ENCODE measurements at places on chromosomes 6 and 20.

- no peak for DNase-seq
Observed at GRCh38 chr6:42512579-42512978, 51.2 kb upstream of the UBR2 start.

GRCh38 chr20:39248171-39248861 lies 286.2 kb downstream of the DHX35 start:
- no peak for DNase-seq

DNA sequence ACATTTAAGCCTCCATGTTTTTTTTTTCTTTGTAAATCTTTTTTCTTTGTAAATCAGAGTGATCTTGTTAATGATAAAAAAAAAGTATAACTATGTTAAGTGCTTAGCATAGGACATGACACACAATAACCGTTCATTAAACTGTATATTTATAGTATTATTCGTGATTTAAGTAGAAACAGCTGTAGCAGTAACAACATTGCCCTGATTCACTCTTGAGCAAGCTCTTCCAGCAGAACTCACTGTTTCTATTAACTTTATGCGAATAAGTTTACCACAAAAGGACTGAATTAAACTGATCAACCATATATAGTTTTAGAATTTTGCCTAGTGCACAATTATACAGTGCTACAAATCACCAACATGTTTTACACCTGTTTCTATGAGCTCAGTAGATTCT lies 1338.0 kb upstream of the EYS start:
- DNase-seq: no peak

DNA sequence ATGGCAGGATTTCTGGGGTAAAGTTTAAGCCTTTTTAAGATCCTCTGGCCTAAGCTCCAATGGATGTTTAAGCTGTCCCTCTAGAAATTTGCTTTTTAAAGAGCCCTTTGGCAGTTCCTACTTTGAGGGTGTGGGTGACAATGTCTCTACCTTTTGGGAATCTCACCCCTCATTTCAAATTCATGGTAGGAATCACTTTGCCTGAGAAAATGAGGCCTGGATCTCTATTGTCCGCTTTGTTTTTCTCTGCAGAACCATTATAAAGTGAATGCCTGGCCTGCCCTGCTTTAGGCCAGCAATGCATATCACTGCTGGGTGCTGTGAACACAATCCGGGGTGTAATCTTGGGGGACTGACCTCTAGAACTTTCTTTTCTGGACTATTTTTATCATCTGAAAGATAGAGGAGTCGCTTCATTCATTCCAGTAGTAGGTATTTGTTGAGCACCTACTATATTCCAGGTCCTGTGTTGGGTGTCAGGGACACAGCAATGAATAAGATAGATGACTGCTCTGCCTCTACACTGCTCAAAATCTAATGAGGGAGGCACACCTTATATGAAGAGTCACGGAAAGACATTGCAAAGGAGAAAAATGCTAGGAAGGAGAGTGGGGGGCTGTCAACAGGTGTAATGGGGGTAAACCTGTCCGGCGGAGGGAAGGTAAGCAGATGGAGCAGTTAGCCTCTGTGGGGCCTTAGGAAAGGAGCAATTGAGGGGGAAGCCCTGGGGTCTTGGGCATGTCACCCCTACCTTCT lies 8.6 kb upstream of the COMMD7 start:
- DNase-seq: no peak

DNA sequence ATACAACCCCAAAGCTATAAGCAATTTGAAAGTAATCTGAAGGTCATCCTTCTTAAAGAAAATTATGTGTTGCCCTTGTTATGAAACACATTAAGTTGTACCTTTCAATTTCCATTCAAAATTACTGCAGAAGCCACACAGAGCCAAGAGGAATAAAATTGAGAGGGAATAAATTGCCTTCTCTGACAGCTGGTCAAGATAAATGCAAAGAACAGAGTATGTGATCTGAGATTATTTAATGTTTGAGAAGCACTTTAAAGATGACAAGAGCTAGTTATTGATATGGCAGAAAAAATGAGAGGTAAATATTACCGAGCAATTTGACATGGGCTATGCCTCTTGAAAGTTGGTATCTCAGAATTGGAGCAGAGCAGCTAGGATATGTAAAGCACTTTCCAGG lies 61.6 kb downstream of the TRDN start:
- DNase-seq: no peak

DNA sequence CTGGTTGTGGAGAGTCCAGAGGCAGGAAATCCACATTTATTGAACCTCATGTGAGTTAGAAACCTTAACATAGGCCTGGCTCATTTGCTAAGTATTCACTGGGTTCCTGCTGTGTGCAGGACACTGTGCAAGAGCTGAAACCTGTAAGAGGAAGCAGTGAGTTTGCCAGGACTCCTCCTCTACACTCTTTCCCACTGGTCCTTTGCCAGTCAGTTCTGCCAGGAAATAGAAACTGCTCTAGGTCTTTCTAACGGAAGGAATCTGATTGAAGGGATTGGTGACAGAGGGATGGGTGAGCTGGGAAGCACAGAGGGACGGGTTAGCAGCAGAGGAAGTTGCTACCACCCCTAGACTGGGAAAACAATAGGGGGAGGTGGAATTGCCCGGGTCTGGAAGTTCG lies 234.2 kb upstream of the ECI2 start:
- DNase-seq: no peak

- DNase-seq: no peak
Observed at GRCh38 chr6:100105138-100105537, 111.1 kb upstream of the MCHR2 start.

DNA sequence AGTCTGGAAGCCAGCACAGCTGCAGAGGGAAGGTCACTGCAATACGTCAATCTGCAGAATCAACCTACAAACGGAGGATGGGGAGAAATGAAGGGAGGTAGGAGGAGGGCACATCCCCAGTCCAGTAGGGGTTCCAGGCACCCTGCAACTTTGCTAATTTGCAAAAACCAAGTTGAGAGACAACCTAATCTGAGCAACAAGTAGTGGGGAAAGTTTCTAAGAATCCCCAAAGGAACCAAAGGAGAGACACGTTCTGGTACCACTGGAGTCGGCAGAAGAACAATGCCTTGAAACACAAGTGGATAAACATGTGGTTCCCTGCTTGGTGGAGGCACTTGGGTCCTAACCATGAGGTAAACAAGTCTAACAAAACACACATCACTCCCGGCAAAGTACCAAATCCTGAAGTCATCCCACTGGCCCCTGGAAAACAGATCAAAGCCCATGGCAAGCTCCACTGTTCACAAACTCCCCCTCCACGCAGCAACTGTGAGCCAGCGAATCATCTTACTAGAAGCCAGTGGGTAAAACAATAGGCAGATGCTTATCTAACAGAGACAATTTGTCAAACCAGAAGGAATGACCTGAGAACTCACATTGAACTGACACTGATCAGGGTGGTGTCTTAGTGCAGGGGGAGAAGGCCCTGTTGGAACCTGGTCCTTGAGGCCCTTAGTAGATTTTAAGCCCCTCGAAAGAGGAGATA lies 4.7 kb downstream of the MRPS18A start:
- no peak for DNase-seq

DNA sequence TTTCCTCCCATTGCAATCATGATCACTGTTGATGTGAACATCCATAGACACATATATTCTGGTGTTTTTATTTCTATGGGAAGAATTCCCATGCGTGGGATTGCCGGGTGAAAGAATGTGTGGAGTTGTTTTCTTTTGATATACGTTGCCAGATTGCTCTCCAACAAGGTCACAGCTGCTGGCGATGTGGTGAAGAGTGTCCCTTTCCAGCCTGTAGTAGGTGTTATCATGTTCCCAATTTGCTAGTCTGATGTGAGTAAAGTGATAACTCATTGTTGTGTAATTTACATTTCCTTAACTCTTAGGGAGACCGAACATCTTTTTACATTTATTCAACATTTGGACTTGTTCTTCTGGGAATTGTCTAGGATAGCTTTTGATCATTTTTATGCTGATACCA lies 14.5 kb upstream of the ELMO2 start:
- no peak for DNase-seq

DNA sequence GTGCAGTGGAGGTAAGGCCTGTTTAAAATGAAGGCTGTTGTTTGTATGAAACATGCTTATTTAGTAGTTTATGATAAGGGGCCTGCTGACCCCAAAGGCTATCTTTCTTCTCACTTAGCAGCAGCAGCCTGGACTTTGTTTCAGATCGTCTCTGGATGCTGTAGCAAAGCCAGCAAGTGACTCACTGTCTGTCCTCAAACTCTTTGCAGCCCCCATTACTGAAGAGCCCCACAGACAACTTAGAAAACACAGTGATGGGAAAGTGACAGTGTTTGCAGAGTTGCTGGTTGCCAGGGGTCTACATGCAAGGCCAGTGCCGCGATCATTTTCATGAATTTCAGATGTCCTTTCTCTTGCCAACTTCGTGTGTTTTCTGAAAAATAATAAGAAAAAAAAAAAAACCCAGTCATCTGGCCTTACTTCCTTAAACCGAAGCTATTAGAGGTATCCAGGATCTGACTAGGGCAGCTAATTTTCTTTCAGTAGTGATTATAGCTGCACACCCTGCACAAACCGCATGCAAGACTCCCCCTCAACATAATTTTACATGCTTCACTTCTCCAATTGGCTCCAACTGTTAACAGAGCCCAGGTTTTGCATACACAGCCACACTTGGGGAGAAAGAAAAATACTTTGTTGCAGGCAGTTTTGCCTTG lies 11.6 kb upstream of the F13A1 start:
- DNase-seq: no peak

DNA sequence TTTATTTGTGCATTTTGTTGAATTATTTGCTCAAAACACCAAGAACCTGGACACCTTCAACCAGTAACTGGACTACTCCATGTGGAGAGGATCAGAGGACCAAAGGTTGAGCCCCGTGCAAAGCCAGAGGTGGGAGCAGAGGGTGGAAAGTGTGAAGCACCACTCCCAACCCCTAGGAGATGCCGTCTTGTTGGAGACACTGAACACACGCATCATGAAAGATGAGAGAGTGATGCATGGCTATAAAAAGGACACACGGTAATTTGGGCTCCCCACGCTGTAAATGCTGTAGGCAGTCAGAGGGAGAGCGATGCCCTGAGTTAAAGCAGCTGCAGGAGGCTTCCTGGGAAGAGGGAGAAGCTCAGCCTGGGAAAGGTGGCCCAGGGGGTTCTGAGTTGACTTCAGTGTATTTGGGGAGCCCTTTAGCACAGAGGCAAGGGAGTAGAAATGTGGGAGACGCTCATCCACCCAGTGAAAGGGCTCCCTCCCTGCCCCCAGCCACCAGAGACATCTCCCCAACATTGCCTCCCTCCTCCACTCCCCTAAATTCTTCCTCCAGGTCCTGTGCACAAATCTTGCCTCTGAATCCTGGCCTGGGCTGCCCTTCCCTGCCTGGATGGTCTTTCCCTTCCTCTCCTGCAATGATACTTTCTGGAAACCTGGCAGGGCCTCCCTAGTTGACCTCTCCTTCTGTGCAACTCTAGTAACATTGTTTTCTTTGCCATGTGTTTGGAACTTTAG lies 55.8 kb upstream of the IYD start:
- DNase-seq: no peak

DNA sequence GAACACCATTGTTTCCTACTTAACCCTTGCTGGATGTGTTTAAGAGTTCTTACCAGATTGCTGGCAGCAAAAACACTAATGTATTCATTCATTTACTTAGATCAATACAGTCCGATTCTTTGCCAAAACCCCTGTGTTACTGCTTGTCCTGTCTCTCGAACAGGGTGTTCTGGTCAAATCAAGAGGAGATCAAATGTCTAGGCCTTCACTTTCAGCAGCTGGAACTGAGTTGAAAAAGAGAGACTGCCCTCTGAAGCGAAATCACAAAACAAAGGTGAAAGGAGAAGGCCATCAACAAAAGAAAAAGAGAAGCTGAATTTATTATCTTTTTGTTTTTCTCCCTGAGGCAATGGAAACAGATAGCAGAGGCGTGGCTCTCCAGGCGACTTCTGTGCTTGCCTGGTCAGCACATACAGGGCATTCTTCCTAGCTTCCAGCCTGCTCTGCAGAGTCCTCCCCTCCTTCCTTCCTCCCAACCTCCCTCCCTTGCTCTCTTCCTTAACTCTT lies 44.1 kb upstream of the GCM1 start:
- no peak for DNase-seq

DNA sequence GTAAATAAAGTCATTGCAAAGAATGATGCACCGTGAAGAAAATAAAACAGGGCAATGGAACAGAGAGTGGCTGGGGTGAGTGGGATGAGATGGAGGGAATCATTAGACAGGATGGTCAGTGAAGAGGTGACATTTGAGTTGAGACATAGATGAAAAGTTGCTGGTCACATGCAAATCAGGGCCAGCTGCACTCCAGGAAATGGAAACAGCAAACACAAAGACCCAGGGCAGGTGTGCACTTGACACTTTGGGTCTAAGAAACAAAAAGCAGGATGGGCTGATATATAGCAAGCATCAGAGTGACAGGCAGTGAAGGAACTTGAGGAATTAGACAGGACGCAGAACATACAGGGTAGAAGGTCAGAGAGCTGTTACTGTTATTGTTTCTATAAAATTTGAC lies 171.5 kb upstream of the RIPOR2 start:
- no peak for DNase-seq

DNA sequence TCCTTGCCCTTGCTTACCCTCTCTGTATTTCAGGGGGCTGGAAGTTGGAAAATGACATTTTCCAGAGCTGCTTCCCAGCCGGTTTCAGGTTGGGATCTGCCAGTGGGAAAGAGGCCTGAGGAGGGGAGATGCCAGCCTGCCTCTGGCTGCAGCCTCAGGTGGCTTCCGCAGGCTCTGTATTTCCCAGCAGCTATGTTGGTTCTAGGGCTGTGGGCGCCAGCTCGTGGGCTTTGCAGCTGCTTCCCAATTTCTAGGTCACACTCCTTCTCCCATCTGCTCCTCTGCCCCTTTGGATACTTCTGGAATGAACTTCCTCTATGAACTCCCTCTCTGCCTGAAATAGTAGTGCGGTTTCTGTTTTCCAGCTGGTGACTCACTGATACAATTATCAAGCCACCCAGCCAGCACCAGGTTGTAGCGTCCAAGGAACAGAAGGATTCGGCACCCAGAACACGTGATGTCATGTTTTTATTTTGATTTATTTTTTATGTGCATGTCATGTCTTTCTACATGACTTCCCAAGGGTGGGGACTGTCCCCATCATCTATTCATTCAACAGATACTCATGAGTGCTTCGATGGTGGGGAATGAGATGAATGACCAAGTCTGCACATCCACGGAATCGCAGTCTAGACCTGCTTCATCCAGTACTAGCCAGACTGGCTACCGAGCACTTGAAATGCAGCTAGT lies 38.0 kb downstream of the TGM2 start:
- no peak for DNase-seq

- no peak for DNase-seq
Observed at GRCh38 chr20:50449738-50450492, 60.3 kb upstream of the PTPN1 start.

- DNase-seq: no peak
Observed at GRCh38 chr6:53433261-53433950, 84.7 kb upstream of the ELOVL5 start.

DNA sequence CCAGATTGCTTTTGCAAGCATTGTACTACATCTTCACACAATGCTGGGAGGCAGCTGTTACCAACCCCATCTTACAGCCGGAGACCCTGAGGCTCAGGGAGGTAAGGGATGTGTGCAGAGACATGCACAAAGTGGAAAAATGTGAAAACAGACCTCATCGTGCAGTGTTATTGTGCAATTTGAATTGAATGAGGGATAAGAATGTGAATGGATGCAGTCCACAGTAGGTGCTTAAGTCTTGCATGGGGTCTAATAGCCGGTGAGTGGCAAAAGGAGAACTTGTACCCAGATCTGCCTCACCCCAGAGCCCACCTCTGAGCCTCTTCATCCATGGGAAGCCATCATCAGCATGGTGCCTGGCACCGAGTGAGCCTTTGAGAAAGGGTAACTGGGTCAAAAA lies 42.1 kb downstream of the SLC52A3 start:
- DNase-seq: no peak
